GM12865 (cell line): ENCODE measurements at places on chromosomes 12 and 14.

GRCh38 chr12:2343681-2344080 lies 290.9 kb downstream of the CACNA1C start:
- DNase-seq, result no peak

DNA sequence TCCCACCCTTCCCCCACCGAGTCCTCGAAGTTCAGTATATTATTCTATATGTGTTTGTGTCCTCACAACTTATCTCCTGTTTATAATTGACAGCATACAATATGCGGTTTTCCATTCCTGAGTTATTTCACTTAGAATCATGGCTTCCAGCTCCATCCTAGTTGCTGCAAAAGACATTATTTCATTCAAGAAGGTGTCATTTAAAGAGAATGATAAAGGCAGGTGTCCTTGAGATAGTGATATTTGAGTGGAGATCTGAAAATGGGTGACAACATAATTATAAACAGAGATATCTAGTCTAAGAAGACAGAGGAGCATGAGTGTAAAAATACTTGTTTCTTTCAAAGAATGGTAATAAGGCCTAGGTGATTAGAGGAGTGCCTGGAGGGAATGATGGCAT lies 876.8 kb downstream of the SLC6A15 start:
- DNase-seq, result no peak

DNA sequence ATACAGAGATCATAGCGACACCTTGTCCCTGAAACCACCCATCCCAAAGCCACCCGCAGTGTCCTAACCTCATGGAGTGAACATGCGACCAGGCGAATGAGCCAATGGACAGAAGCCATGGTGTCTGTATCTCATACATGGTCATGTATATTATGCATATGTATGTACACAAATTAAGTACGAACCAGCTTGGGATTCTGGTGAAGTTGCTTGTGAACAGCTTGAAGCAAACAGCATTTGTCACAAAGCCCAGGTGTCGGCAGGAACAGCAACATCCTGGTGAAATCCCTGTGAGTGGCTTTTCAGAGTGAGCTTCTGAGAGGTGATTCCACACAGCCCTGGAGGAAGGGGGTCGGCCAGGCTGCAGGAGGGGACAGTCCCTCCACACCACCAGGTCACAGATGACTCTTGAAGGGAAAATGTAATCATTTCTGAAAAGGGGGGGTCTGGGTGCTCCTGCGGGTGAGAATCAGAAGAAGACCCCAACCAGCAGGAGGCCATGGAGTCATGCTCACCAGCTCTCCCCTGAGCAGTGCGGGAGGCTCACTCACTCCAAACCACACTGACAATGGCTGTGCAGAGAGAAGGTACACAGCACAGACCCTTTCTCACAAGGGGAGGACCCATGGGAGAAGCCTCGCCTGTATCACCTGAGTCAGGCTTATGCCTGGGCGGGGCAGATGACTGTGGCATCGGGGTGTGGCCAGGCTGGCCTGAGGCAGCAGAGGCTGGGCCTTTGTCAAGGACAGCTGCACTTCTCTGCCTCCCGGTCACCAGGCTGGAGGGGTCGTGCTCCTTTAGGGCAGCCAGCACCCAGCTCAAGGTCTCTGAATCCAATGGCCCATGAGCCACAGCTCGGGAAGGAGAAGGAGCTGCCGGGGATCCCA lies 14.3 kb downstream of the CHGA start:
- no peak for DNase-seq

GRCh38 chr12:1917172-1918070 lies 1.0 kb downstream of the CACNA2D4 start:
- no peak for DNase-seq

- DNase-seq, result peak; percentile 62
Measured at GRCh38 chr14:75222208-75222701, 45.8 kb upstream of the TMED10 start.

DNA sequence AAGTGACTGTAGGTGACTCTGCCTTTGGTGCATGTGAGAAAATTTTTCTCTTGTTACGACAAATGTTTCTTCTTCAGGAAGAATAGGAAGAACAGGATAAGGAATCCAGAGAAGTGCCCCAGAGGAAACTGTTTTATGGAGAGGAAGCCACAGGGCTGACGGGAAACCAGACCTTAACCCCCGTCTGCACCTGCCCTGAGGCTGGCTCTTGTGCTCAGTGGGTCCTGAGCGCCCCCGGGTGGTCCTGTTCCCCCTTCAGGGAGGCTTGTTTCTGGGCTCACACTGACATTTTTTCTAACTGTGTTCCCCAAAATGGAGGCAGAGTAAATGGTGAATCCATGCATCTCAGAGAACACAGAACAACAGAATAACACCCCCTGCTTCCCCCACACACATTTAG lies 691.8 kb downstream of the TMEM121 start:
- no peak for DNase-seq

DNA sequence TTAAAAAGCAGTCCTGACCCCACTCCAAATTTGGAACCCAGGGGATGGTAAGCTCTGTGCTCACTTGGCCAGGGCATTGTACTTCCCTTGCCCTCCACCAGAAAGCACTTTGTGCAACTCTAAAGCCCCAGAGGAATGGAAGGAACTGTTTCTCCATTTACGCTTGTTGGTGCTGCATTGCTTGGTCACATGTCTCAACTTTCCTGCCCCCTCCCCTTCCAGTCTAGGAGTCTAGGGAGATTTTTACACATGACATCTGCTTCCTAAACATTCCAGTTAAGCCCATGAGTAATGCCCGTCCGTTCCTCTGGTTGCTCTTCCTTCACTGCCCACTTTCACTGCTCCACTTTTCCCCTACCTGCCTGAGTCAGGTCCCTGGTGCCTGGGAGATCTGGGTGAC lies 92.6 kb upstream of the MAP1LC3B2 start:
- DNase-seq, result no peak

DNA sequence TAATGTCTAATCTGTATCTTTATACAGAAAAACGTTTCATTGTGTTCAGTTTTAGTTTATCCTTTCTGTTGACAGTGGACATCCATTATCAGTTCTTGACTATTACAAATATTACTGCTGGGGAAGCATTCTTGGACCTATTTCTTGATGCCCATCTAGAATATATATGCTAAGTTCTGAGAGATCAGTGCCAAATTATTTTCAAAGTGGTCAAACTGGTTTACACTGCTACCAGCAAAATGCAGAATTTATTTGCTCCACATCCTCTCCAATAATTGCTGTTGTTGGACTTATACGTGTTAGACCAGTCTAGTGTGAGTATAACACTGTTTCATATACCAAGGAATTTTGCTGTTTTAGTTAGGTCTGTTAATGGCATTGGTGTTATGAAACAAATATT lies 85.5 kb upstream of the TRAF3 start:
- DNase-seq, result no peak

DNA sequence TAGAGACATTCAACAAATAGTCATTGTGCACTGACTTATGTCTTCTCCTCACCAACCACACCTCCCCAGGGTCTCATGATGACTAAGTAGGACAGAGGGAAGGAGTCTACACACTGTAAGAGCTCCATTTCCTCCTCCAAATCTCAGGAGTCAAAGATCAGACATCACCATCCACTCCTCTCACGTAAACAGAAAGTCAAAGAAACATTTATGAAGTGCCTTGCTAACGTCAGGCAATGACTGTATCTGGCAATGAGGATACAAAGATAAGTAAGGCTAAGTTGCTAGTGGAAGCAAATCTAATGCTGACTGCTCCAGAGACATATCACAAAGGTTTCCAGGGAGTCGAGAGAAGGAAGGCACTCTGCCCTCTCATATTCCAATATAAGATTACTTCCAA lies 88.9 kb downstream of the SLC2A13 start:
- no peak for DNase-seq

GRCh38 chr12:51536159-51536558 lies 54.9 kb upstream of the SCN8A start:
- no peak for DNase-seq

GRCh38 chr12:27972721-27973120 lies at the start of gene PTHLH:
TSS of gene PTHLH (minus strand) at chr12:27972733. CDS start at chr12:27969494, 3,239 bp downstream.
- no peak for DNase-seq

GRCh38 chr14:44180975-44181374 lies 326.1 kb downstream of the FSCB start:
- DNase-seq, result no peak

DNA sequence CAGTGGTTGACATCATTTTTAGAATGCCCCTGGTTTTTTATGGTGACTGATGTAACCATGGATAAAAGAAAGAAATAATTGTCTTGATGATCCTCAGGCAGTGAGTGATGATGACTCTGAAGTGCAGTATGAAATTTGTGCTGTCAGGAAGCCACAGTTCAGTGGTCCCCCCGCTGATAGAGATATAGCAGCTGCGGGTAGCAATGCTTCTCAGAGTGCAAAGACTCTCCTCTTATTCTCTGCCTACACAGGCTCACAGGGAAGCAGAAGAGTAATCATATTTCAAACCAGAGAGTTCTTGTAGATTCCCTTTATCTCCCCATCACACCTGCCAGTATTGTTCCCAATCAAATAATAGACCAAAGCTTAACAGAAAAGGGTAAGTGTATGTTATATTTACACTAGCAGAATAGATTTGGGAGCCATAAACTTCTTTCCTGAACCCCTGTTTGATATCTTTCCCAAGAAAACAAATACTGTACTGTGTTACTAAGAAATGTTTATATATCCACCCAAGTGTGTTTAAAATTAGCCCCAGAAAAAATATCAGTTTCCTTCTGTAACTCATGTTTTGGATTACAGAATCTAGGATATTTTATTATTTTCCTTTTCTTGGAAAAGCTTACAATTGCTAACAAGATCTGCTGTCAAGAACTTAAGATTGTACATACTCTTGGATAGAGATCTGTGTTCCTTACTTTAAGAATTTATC lies 1817.4 kb upstream of the FLRT2 start:
- no peak for DNase-seq

- DNase-seq, result no peak
Measured at GRCh38 chr14:60509438-60510253, 700 bp downstream of the SIX6 start.

DNA sequence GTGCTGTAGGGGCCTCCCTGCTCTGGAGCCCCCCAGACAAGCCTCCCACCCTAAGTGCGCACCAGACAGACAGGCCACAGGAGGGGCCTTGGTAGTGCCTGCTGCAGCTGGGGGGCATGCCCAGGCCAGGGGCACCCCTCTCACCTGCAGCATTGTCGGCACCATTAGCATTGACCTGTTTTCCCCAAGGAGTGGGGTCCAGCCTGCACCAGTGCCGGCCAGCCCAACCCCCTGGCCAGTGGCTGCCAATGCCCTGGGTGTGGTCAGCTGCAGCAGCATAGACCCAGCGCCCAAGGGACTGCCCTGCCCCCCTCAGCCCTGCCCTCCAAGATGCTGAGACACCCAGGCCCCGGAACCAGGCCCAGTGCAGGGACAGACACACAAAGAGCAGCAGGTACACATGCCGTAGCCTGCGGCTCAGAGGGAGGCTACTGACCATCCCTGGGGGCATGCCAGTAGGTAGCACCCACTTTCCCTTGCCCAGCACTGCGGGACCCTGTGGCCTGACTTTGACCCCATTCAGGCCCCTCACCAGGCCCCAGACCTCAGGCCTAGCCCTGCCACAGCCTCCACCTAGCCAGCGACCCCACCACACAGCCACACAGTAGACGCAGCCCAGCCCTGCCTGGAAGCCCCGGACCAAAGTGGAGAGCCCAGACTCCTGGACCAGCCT lies 1.0 kb downstream of the AHNAK2 start:
- no peak for DNase-seq

DNA sequence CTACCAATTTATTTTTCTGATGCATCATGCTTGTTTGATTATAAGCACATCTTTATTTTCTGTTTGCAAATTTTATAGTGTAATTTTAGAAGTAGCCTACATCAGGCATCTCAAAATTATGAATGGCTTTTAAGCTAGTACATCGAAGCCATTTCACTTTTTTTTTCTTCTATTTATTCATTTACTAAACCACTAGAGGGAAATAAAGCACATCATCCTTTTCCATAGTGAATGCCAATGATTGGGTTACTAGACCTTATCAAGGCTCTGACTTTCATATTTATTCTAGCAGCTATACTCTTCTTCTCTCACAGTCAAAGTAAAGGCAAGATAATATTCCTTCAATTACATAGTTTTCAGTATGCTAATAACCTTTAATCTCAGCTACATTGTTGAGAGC lies 736.4 kb upstream of the LRFN5 start:
- no peak for DNase-seq

DNA sequence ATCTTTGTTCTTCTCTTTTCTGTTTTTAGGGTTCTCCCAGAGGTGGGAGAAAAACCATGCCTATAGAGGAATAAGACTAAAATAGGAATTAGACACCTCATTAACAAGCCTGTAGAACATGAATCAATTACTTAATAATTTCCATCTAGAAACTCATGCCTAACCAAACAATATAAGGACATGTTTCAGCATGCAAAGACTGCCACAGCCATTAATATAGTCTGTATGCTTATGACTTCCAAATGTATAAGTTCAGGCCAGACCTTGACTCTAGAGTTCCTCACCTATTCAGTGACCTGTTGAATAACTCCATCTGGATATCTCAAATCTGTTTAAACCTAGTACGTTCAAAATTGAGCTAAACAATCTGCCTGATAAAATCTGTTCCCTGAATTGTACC lies 304.6 kb downstream of the BMP4 start:
- no peak for DNase-seq

- DNase-seq, result peak; percentile 10
Measured at GRCh38 chr12:123912415-123913380, 59.9 kb downstream of the CCDC92 start.

DNA sequence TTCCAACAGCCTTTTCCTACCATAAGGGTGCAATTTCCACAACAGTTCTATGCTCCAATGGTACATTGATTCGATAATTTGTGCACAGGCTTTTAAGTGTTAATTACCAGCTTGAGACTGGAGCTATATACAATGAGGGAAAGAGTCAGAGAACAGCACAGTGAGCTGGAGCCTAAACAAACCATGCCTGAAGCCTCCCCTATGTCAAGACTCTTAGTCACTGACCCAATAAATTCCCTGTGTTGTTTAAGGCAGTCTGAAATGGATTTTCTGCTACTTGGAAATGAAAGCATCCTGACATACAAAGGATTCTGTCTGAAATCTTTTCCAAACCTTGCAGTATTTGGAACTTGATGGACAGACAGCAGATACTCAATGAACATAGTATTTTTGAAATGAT lies 149.0 kb downstream of the EFCAB11 start:
- no peak for DNase-seq

GRCh38 chr14:89654998-89655397 lies 238.0 kb upstream of the FOXN3 start:
- no peak for DNase-seq

- DNase-seq, result peak; percentile 24
Measured at GRCh38 chr12:115632308-115632707, 645.2 kb downstream of the MED13L start.

DNA sequence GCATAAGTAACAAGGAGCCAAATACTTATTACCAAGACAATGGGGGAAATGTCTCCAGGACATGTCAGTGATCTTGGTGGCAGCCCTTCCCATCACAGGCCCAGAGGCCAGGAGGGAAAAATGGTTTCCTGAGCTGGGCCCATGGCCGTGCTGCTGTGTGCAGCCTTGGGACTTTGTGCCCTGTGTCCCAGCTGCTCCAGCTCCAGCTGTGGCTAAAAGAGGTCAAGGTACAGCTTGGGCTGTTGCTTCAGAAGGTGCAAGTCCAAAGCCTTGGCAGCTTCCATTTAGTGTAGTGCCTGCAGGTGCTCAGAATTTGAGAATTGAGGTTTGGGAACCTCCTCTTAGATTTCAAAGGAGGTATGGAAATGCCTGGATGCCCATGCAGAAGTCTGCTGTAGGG lies 212.3 kb upstream of the DCN start:
- no peak for DNase-seq
